ENCODE measurements at places on chromosomes 5 and 9.

GRCh38 chr5:161387121-161387520 is 159.4 kb downstream of the GABRB2 start:
- DNase-seq = no peak

DNA sequence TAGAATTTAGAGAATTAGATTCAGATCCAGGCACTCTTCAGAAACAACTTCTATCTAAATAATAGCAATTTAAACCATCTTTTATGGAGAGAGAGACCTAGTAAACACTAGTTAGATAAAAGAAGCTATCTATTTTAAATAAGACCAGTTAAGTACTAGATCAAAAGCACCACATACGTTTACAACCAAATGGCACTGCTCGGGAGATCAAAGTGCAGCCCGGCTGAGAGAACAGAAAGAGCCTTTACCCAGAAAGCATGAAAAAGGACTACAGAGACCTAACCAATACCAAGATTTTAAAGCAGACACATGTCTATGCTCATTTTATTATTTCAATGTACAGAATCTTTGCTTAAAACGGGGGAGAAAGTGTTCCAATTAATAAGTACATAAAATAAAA is 30.8 kb downstream of the LIX1 start:
- DNase-seq = no peak

DNA sequence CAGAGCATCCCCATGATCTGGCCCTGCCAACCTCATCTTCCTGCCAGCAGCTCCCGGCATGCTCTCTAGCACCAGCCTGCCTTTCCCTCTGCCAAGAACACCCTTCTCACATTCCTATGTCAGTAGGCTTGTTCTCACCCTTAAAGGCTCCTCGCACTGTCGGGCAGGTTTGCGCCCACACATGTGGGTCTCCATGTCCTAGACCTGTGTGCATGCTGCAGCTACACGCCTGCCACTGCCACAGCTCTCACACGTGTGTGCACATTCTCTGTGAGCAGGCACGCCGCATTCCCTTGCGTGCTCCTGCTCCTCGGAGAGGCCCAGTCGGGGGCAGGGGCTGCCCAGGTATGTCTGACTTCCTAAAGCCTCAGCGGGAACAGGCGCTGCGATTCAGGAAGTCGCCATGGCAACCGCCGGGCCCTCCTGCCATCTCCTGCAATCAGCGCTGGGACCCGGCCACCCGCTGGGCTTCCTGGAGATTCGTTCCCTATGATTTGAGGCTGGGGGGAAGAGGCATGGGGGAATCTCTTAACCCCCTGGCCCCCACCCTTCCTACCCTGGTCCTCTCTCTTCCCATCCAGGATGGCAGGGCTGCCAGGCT is 28.1 kb downstream of the NDUFA8 start:
- DNase-seq = no peak

GRCh38 chr9:132041798-132042197 is 37.9 kb downstream of the MED27 start:
- DNase-seq = no peak

DNA sequence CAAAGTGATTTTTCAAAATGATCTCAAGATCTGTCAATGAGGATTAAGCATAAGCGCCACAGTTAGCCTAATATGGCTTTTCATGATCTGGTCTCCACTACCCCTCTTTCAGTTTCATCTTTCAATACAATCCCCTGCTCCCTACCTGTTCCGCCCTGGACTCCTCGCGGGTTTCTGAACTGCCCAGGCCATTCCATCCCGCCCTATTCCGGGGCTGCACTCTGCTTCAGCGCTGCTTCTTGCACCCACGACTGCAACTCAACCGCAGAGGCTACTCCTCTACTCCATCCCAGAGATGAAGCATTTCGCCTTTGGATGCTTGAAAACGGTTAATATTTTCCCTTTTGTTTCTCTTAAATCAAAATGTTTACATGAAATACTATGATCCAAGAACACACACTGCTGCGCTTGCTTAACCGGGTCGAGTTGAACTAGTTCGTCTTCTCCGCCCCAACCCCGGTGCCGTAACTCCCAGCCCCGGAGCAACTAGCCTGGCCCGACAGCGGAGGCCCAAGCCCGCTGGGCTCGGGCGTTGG is 716 bp upstream of the OTULIN start:
- DNase-seq = no peak

- DNase-seq = no peak
Observed at GRCh38 chr5:10289353-10289752, 18.3 kb downstream of the CMBL start.

GRCh38 chr5:162800301-162800700 is 637.1 kb upstream of the CCNG1 start:
- DNase-seq = no peak

DNA sequence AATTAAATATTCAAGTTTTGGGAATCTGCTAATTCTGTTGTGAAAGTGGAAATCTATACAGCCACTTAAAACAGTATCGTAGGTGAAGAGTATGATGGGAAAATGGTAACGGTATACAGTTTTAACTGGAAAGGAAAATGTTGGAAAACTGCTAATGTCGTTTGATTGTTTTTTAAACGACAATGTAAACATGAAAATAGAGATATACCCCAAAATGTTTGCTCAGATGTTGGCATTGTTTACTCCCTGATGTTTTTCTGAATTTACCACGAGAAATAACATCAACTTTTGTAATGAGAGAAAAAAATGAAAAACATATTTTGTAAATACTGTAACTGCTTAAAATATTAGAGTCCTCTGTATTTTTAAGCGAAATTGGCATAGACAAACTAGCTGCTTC is 2.7 kb downstream of the MATR3 start:
- DNase-seq = no peak

GRCh38 chr9:4309806-4310205 is 9.9 kb upstream of the GLIS3 start:
- DNase-seq = no peak

DNA sequence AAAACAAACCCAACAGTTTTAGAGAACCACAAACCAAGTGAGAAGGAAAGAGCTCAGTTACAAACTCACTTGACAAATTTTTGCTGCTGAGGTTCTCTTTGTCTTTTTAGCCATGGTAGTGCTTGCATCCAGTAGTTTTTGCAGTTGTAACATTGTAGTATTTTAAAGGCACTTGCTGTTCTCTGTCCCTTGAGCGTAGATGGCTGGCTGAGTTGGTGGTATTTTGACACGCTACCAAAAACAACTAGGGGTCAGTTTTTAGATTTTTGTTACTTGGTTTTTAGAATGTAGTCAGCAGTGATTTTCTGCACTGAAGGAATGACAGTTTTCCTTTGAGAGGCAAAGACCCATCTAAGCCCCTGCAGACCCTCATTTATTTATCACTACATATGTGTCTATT is 58.0 kb downstream of the TLE4 start:
- DNase-seq = no peak

- no peak for DNase-seq
Observed at GRCh38 chr5:21085791-21086190, 1097.8 kb upstream of the CDH18 start.

DNA sequence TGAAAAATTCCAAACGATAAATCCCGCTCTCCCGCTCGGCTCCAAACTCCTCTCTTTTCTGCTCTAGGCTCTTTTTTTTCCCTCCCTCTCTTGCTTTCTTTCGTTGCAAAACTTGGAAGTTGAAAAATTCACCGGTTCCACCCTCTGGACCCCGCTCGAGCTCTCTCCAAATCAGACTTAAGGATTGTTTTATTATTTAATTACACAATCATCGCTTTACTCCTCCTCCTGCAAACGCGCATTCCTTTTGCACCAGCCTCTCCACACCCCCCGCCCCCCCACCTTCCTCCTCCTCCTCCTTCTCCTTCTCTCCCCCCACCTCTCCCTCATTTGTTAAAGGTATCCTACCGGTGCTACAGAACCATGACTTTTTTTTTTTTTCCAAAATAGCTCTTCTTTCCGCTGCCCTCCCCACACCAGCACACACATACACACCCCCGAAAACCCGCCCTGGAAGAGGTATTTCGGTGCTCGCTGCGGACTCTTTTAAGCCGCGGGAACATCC is 535 bp upstream of the NFIB start:
- DNase-seq = no peak

- DNase-seq = no peak
Observed at GRCh38 chr5:123964884-123965283, 452.9 kb downstream of the CSNK1G3 start.

DNA sequence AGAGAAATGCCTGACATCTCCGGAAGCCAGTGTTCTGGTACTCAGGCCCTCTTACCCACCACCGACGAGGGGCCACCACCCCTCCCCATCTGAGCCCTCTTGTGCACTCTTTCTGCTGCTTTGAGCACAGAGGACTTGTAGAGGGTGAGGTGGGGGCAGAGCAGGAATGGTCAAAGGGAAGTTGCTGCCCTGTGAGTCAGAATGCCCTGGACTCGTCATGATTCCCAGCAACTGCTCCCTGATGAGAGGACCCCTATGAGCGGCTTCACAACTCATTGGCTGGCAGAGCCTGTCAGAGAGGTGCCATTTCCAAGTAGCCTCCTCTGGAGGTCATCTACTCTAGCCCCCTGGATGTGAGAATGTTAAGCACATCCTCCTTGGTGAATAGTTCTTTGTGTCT is 845 bp downstream of the ECSCR start:
- no peak for DNase-seq

DNA sequence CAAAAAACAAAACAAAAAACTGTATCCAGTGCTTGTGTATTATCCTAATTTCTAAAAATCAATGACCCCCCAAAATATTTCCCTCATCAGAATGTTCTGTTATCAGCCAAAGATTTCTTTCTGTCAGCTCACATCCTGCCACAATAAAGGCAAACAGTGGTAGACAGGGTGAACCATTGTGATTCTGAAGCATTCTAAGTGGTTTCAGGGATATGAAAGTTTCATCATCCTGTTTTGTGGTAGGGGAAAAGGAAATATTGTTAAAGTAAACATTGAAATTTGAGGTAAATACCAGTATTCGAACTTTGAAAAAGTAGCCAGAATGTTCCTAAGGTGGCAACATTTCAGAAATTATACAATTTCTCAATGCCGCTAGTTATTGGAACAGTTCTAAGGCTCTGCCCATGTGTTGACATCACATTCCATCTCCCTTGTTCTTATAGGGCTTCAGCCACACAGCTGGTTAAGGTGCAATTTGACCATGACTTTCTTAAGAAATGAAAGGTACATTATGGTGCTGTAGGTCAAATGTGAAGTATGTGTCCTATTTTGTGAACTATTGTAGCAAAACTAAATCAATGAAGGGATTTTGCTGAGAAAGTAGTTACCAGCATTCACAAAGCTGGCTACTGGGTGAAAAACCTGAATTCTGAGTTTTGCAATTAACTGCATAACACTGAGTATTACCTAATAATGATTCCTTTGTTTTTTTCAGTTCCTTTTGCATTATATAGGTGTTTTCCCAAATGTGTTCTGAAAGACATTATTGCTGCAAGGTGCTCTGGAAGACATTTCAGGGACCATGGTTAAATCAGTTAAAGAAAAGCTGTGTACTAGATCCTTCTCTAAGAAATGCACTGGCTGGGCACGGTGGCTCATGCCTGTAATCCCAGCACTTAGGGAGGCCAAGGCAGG is 107.6 kb upstream of the RASGRF2 start:
- DNase-seq = no peak

GRCh38 chr5:135843571-135844337 is 9.3 kb downstream of the SLC25A48 start:
- DNase-seq = no peak

- no peak for DNase-seq
Observed at GRCh38 chr5:172102913-172103626, 85.0 kb downstream of the STK10 start.

DNA sequence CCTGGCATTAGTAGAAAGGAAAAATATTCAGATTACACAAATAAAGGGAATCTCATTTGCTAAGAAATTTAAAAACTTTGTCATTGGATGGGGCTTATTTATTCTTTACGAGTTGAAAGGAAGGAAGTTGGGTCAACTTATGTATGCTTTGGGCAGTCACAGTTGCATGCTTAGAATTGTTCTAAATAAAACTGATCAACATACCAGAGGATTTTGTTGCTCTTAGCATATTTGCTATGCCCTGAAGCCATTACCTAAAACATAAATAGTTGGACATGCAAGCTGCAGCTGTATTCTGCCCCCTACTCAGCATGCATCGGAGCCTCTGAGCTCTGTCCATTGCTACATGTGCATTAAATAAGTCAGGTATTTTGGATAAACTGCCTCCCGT is 172.7 kb upstream of the MEF2C start:
- no peak for DNase-seq

DNA sequence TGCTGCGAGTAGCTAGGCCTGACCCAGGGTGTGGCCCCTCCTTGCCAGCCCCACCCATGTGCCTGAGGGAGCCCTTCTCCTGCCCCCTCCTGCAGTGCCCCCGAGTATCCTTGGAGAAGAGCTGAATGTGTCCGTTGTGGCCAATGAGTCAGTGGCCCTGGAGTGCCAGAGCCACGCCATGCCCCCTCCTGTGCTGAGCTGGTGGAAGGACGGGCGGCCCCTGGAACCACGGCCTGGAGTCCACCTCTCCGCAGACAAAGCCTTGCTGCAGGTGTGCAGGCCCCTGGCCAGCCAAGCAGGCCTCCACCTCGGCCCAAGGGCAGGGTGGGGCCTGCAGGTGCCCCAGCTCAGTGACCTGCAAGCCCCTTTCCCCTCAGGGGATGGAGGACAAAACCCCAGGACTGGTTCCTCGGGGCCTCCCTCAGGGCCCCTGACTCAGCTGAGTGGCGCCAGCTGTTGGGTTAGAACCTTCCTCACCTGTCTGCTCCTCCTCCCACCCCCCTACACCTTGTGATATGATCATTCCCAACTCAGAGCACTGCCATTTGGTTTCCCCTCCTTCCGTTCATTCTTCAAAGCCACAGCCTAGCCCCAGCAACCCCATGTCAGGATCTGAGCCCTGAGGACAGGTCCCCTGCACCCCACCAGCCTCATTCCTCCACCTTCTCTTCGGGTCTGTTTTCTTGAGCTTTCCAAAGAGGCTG is 80.0 kb upstream of the ASS1 start:
- DNase-seq = no peak
